ENCODE measurements at places on chromosomes 5 and 9.
A peak's percentile ranks its signal among the peaks of the same experiment; 100 is the strongest.

GRCh38 chr9:101448680-101449070 is 13.1 kb upstream of the ALDOB start:
- no peak for DNase-seq

DNA sequence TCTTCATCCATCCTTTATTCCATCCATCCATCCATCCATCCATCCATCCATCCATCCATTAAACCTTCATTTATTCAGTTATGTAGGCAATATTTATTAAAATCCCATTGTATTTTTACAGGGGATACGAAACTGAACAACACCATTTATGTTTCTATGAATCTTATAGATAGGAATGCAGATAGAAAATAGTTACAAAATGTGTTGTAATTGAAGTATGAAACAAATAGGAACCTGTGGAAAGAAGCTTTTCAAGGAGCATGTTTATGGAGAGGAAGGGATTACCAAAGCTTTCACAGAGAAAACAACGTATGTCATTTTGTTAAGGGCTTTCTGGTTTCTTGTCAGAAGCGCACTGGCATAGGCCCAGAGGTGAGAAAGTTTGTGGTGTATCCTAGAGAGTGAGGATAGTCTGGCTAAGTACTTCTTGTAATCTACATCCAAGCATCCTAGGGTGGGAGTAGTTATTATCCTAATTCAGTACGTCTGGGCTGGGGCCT is 184.0 kb downstream of the CNTLN start:
- no peak for DNase-seq

GRCh38 chr5:35668794-35669193 is 51.1 kb downstream of the SPEF2 start:
- no peak for DNase-seq

DNA sequence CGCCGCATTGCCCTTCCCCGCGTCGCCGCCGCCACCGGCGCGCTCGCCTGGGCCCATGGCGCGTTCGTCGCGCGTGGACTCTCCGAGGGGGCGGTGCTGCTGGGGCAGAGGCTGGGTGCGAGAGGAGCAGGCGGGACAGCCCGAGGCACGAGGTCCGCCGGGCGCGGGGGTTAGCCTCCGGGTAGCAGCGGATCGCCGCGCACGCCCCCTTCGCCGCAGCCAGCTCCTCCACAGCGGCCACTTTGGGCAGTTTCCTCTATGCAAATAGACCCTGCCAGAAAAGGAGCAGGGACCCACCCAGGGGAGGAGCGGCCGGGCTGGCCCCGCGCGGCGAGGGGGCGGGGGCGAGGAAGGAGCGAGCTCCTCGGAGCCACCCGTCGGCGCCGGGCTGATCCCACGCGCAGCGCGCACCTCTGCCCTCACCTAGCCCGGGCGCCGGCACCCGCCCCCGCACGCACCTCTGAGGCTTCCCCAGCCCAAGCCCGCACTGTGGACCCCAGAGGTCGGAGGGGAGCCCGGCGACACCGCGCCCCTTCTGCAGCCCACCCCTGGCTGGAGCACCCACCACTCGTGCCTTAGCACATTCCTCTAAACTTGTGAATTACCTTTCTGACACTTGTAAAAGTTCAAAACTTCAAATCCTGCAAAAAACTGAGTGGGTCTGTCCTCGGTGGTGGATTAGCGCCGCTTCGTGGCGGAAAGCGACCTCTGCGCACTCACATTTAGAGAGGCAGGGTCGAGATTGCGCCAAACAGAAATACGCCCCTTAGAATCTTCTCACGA is at the start of gene COL23A1:
COL23A1 (minus strand) TSS at position 253 of the 783 bp plus-strand sequence.
- DNase-seq: peak; percentile 58

DNA sequence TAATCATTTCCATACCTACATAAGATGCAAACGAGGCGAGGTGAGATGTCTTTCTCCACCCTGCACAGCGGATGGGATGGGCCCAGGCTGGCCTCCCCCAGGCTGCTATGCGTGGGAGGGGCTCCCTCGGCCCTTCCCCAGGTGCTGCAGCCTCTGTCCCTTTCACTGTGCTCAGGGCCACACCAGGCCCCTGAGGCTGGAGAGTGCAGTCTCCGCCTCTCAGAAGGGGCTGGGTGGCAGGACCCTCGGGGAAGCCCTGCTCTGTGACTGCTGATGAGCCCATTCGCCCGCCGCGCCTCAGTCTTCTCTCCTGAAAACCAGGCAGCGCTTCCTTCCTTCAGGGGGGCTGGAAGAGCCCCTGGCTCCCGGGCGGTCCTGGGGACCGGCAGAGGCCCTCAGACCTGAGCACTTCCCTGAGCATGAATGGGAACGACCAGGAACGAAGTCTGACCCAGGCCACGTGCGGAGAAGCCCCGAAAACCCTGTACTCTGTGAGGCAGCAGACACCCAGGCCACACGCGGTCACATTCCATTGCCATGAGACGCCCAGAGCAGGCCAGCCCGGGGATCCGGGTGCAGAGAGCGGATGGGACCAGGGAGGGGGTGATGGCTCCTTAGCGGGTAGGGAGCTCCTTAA is 21.9 kb upstream of the NOTCH1 start:
- no peak for DNase-seq

DNA sequence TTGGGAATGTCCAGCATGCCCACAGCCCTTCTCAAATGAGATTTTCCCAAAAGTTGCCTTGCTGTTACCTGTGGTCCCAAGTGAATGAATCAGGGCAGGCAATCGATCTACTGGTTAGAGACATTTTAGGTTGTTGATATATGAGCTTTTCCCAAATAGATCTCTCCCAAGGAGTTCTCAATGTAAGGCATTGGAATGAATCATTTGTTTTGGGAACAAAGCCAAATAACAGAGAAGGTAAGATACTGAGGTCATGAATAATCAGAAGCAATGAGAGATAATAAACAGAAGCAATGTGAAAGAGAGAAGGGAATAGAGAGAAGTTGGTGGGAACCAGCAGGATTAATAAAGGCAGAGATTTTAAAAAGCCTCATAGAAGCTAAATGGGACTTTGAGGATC is 93.6 kb upstream of the FER start:
- no peak for DNase-seq

GRCh38 chr9:136831002-136831719 is 11.1 kb upstream of the AJM1 start:
- DNase-seq: no peak

GRCh38 chr5:30099634-30100033 is 1093.9 kb upstream of the CDH6 start:
- no peak for DNase-seq

GRCh38 chr9:5073701-5074100 is 88.6 kb downstream of the JAK2 start:
- DNase-seq: no peak

DNA sequence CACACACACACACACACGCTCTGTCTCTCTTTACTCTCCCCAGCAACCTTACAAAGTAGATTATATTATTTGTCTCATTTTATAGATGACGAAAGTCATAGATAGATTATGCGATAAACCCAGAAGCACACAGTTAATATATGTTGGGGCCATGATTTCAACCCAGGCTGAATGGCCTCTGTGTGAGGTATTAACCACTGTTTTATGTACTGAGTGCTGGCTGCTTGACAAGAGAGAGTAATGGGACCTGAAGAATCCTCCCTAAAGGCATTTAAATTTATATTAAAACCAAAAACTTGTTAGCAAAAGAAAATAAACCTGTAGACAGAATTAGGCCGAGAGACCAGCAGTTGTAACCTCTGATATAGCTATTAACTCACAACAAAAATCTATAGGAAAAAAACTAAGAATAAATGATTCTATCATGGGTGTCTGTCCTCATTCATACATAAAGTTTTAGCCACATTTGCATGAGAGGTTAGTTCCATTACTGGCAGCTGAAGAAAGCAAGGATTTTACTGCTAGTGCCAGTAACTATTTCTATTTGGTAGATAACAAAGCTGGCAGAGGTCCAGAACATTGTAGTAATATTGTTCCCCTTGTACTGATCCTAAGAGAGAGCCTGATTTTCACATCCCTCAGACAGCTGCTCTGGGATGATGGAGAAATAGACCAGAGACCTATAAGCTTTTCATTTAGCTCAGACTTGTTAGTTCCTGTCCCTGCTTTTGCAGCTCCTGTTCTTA is 250.9 kb downstream of the ADGRV1 start:
- DNase-seq: no peak

GRCh38 chr9:69955536-69956355 is 87.9 kb upstream of the MAMDC2 start:
- DNase-seq: no peak

DNA sequence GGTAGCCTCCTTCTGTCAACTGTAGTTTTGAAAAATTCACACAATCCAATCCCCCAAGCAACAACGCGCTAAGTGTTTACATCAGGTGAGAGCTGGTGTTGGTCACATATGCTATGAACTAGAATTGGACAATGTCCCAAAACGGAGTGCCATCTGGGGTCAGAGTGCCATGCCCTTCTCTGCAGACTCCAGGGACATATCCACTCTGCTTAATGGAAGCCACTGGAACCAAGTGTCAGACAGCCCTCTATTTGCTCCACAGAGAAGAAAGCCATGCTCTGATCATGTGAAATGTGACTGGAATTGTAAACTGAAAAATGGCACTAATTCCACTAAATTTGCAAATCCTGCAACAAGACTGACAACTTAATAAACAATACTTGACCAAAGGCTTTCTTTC is 12.2 kb downstream of the ABCA1 start:
- DNase-seq: no peak

DNA sequence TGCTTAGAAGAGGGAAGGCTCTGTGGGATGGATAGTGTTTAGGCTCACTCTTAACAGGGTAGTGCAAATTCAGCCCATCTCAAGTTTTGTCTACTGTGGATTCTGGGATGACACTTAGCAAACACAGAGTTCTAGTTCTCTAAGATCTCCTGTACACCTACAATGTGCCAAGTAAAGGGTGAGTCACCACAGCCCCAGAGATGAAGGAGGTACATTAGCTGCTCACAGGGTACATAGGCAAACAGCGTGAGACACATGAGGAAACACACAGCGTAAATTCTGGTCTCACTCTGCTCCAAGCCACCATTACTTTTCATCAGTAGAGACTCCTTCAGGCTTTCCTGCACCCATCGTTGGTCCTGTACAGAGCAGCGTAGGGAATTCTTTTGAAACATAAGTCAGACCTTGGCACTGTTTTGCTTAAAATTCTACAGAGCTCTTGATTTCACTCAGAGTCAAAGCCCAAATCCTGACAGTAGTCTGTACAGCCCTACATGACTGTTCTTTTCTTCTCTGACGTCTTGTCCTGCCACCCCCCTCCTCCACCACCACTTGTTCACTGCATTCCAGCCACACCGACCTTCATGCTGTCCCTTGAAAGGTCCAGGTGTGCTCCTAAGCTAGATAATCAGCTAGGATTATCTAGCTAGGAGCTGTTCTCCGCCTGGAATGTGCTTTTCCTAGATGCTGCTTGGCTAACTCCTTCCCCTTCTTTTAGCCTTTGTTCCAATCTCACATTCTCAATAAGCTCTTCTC is 8.7 kb downstream of the ASTN2 start:
- no peak for DNase-seq

DNA sequence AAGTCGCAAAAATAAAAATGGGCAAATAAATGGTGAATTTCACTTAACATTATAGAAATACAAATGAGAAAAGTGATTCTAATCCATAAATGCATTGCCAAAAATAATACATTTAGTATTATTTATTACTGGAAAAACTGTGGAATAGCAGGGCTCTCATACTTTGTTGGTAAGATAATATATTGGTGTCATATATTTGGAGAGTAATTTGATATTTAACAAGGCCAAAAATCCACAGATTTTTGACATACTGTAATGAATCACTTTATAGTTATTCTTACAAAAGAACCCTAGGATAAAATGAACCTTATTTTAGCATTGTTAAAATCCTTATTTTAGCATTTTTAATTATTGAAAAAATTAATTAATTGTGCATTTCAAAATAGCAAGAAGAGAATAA is 397.2 kb upstream of the DAB2 start:
- DNase-seq: no peak

- DNase-seq: no peak
Observed at GRCh38 chr5:135930029-135930948, 24.5 kb downstream of the LECT2 start.

DNA sequence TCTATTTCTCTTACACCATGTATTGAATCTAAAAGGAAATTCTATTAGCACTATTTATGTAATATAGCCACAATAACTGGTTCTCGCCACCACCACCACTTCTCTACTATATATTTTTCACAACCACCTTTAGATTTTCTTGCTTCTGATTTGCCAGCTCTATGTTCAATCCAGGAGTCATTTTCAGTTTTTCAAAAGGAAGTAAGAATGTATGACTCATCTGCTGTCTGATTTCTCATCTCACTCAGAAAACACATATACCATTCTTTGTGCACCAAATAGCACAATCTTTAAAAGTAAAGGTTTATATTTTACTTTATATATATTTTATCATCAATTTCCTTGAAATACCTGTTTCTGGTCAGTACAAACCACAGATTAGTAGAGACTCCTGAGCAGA is 1127.5 kb downstream of the TAF11L14 start:
- DNase-seq: no peak

- DNase-seq: no peak
Observed at GRCh38 chr5:150605546-150605945, 34.9 kb upstream of the SYNPO start.
